ENCODE measurements at places on chromosomes 11 and 22.

- DNase-seq = no peak
Measured at GRCh38 chr22:21587803-21588611, 20.5 kb downstream of the UBE2L3 start.

GRCh38 chr22:32994041-32994830 lies 63.9 kb downstream of the SYN3 start:
- no peak for DNase-seq

DNA sequence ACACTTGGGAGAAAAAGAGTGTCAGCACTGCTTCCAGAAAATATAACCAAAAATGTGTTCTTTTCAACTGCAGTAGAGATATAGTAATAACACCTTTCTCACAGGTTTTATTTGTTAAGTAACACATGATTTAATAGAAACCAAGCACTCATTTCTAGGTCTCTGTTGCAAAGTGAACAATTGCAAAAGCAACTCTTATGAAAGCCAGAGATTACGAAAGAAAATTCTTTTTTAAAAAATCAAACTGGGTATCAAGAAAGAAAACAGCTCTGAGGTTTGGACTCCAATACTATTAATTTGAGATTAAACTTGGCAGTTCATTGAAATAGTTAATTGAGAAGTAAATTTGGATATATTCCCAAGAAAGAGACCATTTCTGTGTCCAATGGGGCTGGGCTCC lies 9.8 kb upstream of the XKR3 start:
- DNase-seq = no peak

DNA sequence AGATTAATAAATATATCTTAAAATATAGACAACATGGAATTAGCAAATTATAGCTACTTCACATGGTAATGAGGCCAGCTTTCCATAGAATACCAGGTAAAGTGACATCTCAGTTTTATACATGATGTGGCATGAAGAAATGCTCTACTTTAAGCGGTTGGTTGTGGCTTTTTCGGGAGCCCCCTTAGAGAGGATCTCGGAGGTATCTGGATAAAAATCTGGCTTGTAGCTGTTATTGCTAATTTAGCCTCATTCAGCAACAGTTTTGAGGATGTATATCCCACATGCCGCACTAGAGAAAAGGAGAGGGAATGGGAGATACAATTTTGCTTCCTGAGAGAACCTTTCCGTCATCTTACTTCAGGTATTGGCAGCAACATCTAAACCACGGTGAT lies 24.0 kb upstream of the TOP3B start:
- no peak for DNase-seq

DNA sequence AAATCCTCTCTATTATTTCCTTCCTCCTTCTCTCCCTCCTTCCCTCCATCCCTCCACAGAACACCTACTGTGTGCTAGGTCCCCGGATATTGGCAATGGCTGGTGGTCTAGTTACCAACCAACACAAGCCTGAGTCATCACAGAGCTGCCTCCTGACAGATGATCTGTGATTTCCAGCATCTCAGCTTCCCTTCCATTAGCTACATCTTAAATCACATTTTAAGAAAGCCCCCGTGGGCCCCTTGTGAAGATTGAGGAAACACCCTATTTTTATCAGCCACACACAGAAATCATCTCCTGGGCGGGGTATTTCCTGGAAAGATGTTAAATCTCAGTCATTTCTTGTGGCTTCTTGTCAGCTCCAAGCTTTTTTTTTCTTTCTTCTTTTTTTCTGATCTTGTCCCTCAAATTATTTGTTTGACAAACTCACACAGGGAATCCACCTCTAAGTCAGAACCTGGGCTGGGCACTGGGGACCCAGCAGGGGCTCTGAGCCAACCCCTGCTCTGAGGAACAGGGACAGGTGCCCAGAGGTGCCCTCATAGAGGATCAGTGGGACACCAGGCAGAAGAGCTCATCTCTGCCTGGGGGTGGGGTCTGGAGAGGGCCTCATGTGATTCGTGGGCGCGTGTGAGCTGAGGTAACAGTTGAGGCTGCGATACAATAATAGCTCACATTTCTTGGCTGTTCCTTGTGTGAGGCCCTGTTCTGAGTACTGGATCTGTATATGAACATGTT lies 42.4 kb downstream of the CACNA1I start:
- DNase-seq = no peak

GRCh38 chr11:43579171-43579918 lies 101.2 kb upstream of the HSD17B12 start:
- no peak for DNase-seq

GRCh38 chr11:82356316-82356715 lies 377.3 kb downstream of the FAM181B start:
- no peak for DNase-seq

- no peak for DNase-seq
Measured at GRCh38 chr11:129720156-129720555, 95.5 kb upstream of the TMEM45B start.
